ENCODE measurements at places on chromosomes 12 and 14. TPM values are rescaled to one million over a fixed set of nuclear protein-coding genes. Genes with fewer than 3 reads are reported as not detected.
A peak's percentile ranks its signal among the peaks of the same experiment; 100 is the strongest.

The TMPRSS12 gene
- not detected for total RNA-seq

- DNase-seq, result no peak
These were observed 10.4 kb upstream of the TMEM260 start for GRCh38 chr14:56569174-56569573.

DNA sequence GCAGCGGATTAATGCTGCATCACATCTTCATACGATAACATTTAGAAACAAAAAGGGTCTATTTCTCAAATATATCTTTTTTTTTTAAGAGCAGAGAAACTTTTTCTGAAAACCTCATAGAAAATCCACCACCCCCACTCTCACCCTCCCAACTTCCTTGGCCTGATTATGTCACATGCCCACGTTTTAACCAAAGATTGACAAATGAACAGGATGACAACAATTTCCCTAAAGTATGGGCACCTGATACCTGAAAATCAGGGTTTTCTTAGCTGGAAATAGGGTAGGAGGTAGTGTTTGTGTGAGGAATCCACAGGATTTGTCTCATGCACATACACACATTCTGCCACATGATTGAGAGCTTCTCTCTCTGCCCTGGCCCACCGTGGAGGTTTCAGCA, 74.7 kb upstream of the MDM1 start:
- DNase-seq, result no peak

DNA sequence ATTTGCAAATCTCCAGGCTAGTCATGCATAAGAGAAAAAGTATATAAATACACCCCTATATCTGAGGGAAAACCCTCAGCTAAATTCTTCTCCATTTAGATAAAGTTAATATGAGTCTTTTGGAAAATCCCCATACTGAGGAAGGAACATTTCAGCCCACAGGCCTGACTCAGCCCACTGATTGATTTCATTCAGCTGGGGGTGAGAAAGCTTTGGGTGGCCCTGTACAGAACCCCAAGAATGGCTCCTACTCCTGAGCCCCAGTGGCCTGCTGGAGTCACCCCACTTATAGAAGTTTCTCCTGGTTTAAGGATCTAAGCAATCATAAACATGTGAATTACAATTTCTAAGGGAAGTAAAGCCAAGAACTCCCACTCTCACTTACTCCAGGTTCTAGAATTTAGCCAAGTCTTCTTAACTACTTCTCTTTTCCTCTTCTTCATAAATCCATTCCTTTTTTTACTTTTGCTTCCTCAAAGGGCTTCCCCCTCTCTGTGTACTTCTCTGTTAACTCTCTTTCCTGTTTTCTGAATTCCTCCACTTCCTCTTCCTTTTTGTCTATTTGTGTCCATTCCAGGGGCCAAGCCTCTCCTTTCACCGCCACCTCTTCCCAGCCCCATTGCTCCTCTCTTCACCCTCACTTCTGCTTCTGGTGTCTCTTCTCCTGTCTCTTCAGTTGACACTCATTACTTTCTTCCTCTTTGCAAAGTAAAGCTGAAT, 21.0 kb downstream of the RTN1 start:
- no peak for DNase-seq

The DENND5B gene
- 19.8 TPM for total RNA-seq

The TMX1 gene
- 40.4 TPM for total RNA-seq

DNA sequence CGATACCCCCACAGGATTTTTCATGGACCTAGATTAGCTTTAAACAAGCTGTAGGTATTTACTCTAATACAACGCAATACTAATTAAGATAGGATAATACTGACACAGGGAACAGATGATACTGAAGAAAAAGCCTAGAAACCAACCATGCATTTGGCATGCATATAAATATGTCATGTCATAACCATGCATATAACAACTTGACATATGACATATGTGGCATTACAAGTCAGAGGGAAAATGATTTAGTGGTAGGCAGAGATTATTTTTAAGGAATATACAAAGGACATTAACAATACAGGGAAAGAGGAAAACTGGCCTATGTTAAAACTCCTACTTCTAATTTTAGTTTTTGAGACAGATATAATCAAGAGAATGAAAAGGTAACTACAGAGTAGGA, 27.9 kb downstream of the CAPS2 start:
- DNase-seq, result no peak

DNA sequence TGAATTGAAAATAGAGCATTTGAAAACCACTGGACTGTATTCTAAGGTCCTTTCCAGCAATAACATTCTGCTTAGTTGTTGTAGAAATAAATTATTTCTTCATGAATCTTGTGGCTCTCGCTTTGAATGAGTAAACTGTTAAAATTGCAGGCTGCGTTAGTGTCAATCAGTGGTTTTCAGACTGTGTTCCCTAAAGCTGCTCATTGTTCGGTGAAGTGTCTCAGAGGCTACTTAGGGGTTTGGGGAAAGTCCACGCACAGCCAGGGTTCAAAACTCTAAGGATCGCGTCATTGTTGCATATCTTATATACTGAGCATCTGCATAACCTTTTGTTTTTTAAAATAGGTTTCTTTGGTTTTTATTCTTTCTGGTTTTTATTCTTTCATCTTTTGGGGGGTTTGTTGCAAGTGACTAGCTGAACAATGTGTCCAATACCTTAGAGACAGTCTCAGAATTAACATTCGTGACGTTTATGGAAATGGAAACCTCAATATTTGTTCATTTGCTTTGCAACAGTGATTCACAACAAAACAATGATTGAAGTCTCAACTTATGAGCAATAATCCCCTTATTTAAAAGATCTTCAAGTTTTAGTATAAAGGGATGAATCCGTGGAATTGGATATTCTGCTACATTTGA, 108.1 kb downstream of the TTLL5 start:
- no peak for DNase-seq

GRCh38 chr12:20946732-20947131, 136.2 kb downstream of the SLCO1B3 start:
- peak; percentile 11 for DNase-seq

- DNase-seq, result peak; percentile 31
These were observed 36.5 kb downstream of the CMKLR1 start for GRCh38 chr12:108302403-108303311.

The SLC17A8 gene
- total RNA-seq, result not detected

GRCh38 chr12:105492591-105493545, 162.4 kb downstream of the C12orf75 start:
- DNase-seq, result no peak

The OVCH1 gene
- total RNA-seq, result not detected

- DNase-seq, result no peak
These were observed 116.1 kb upstream of the FUT8 start for GRCh38 chr14:65296402-65296801.

DNA sequence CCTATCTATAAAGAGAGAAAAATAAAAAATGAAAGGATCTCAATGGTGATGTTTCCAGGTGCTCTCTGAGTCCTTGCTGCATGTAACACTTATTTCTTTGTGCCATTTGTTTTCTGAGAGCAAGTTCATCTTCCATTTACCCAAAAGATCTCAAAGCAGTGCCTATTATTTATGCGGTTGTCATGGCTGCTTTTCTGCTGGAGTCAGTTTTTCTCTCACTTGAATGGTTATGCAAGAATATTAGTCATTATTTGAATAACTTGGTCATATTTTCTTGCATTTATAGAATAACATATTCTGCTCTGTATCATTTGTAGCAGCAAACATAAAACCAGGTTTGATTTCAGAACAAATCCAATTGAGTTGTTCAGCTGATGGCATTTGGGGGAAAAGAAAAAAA, 141.8 kb upstream of the G2E3 start:
- DNase-seq, result no peak

DNA sequence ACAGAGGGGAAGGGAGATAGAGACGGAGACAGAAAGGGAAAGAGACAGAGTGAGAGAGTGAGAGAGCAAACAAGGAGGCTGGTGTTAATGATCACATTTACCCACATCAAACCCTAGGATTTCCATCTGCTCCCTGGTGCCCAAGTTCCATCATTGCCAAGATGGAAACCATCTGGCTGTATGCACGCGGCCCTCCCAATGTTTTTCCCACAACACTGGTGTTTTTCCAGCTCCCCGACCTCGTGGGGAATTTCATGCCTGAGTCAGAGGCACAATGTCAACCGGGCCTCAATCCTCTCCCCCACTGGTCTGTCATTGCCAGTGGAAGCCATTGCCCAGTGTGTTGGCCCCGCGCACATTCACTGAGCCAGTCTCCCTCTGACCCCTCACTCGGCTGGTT, 19.9 kb upstream of the BDKRB2 start:
- no peak for DNase-seq

DNA sequence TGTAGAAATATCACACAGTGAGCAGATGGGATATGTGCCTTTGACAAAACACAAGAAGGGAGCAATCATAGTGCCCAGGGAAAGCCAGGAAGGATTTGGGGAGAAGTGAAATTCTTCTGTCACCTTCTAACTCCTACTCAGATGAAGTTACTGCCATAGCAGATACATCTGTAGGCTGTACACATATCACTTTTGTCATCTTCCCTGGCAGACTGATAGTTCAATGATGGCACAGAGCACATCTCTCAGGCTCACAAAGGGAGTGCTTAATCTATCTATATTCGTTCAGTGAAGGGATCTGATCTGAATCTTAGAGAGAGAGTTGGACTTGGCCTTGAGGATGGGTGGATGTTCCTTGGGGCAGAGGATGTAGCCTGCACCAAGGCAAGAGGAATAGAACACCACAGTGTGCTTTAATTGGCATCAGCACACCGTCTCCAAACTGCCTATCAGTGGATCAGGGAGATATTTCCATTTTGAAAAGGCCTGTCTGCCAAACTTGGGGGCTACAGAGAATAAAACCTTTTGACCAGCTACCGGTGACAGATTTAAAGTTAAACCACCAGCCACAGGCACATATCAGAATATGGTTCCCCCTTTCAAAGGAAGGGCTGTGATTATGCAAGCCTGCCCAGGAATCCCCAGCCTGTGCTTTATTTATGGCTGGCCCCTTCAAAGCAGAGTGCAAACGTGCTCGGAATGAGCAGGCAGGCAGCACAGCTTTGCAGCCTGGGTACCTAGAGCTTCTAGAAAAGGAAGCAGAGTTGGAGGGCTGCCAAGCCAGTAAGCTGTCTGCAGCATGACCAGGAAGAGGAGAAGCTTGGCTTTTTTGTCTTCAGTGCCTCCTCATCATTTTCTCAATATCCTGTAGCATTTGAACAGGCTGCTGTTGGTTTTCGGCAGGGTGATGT, 165.5 kb upstream of the DYRK2 start:
- peak; percentile 10 for DNase-seq

The RFLNA gene
- total RNA-seq, result not detected

DNA sequence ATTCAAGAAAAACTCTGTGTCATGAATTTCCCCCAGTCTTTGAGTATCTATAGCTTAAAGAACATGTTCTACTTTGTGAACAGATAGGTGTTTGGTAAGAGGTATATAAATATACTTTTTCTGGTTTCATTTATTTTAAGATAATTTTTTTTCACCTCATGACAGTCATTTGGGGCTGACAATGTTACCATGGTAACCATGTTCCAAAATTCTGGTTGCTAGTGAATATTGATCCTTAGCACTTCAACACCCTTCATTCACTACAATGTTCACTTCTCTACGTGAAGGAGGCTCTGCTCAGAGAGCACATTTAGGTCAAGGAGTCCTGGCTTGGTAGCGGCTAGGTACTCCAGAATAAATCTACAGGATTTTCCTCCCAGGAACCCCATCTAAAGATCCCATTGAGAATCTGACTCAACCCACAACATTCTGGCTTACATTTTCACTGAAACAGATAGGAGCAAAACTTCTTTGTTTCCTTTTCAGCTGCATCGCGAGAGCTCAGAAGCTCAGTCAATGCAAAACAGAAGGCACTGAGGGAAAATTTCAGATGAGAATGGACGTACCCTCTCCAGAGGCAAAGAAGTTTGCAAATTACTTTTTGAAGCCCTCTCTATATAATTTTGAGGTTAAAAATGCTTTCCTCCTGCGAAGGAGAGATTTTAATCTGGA, 93.6 kb downstream of the ARF6 start:
- no peak for DNase-seq

GRCh38 chr14:37417833-37418232, 177.2 kb downstream of the FOXA1 start:
- no peak for DNase-seq

DNA sequence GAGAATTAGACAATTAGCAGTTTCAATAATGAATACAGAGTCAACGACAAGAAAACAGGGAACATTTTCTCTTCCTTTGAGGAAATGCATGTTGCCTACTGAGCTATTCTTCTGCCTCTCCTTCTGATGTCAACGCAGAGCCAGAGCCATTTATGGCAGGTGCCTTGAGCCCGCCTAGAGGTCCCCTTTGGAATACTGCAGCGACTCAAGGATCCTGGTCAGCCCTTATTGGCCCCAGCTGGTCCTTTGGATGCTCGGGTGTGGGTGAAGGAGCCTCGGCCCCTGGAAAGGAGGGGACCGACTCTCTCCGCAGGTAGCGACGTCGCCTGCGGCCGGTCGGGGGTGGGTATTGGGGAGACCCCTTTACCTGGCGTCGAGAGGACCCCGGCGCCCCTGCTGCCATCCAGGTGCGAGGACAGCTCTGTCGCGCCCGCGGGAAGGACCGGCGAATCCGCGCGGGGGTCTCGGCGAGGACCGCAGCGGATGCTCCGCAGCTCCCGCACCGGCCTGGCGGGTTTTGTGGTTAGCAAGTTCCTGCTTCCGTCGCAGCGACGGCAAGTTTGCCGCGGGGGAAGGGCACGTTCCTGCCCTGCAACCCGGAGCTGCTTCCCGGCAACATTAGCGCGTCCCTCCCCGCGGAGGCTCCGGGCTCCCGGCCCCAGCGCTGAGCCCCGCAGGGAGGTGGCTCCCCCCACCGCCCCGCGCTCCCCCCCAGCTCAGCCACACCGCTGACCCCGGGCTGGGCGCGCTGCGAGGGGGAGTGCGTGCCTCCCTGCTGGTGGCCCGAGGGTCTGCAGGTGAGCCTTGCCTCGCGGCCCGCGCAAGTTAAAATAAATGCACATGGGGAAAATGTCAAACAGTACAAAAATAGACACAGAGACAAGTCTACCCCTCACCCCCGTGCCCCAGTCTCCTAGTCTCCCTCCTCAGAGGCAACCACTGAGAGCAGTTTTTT, at the start of gene MANSC1:
MANSC1 (minus strand) TSS at position 532 of the 955 bp plus-strand sequence. CDS start 6,928 bp downstream, outside the sequence.
- no peak for DNase-seq

DNA sequence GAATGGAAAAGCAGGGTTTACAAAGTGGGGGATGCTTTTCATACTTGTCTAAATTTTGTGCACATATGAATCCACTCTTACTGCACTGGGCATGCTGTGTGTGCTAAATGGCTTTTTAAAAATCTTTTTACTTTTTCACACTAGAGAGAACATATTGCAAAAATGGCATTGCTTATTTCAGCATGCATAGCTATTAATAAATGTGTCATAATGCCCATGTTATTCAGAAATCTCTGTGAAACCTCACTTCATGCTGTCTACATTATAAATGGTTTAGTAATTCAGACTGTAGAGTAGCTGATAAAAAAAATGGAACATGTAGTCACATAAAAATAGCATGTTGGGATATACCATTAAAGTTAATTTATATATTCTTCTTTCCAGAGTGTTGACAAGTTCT, 593.8 kb downstream of the RPL10L start:
- no peak for DNase-seq

The CLEC1B gene
- not detected for total RNA-seq

The OR6C2 gene
- total RNA-seq, result not detected

DNA sequence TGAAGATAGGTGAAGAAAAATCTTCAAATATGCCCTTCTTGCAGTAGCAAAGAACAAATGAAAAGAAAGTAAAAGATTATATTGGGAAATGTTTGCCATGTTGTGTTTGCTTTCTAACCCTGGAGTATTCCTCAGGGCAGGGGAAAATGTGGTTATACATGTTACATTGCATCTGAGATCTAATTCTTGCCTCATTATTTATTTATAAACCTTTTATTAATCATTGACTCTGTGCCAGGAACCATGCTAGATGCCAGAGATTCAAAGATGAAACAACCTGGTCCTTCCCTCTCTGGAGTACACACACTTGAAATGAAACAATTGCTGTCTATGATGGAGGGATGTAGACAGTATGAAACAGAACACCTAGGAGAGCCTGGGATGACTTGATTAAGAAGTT, 128.1 kb upstream of the HMGA2 start:
- no peak for DNase-seq

- no peak for DNase-seq
These were observed 2.3 kb upstream of the CSRP2 start for GRCh38 chr12:76881142-76881541.
